CD4-positive, alpha-beta T cell treated with Interleukin-17A for 1 hour (primary cell): ENCODE measurements at places on chromosomes 13 and 19.

GRCh38 chr13:99909836-99910619, 61.5 kb downstream of the ZIC5 start:
- DNase-seq, result no peak

GRCh38 chr19:50590191-50590590, 22.0 kb upstream of the LRRC4B start:
- DNase-seq, result no peak

DNA sequence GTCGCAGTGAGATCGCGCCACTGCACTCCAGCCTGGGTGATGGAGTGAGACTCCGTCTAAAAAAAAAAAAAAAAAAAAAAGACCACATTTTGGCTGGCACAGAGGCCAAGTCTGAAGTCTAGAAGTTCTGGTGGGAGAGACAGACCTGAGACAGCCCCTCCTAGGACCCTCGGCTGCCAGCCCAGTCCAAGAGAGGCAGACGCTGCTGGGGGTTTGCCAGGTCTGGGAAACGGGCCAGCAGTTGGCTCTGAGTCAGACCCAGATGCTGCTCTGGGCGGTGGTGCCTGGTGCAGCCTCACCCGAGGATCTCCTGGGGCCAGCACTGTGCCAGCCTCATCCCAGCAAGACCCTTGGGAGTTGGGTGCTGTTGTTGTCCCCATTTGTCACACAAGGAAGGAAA, 5.8 kb downstream of the FCHO1 start:
- DNase-seq, result no peak

- DNase-seq, result no peak
Observed at GRCh38 chr13:114063545-114064449, 68.6 kb downstream of the RASA3 start.

DNA sequence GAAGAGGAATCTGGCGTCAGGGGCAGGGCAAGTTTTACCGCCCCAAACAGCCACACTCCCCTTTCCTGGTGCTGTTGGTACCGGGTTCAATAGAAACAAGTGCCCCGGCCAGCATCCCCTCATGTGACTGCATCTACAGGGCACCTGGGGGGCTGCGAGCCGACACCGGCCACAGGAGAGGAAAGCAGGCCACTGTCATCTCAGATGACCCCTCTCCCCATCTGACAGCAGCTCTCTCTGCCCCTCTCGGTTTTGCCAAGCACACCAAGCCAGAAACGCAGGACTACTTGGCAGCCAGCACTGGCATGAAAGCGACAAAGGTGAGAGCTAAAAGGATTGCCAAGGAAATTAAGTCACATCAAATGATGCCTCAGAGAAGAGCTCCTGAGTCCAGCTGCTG, 37.1 kb downstream of the MLLT1 start:
- no peak for DNase-seq

DNA sequence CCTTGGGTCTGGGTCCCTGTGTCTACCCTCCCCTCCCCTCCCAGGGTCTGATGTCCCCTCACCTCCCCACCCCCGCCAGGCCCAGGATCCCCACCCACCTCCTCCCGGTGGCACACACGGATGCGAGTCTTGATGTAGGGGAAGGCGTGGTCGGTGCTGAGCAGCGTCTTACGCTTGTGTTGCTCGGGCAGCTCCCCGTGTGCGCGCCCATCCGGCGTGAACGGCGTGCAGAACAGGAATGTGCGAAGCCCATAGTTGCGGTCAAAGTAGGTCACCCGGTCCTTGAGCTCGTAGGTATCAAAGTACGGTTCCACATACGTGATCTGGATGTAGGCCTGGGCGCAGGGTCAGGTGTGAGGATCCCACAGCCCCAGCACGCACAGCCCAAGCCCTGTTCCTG, 4.4 kb upstream of the KANK2 start:
- no peak for DNase-seq

DNA sequence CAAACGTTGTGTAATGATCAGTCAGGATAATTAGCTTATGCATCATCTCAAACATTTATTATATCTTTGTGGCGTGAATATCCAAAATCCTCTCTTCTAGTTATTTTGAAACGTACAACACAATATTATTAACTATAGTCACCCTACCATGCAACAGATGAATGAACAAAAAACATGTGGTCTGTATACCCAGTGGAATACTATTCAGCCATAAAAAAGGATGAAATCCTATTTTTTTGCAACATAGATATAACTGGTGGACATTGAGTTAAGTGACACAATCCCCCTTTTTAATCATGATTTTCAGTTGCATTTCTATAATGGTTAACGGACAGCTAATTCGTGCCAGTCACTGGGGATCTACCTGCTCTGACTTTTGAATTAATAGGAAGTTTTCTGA, 145.6 kb downstream of the SOX1 start:
- no peak for DNase-seq

GRCh38 chr13:106277484-106278154, 257.8 kb downstream of the EFNB2 start:
- DNase-seq, result no peak

DNA sequence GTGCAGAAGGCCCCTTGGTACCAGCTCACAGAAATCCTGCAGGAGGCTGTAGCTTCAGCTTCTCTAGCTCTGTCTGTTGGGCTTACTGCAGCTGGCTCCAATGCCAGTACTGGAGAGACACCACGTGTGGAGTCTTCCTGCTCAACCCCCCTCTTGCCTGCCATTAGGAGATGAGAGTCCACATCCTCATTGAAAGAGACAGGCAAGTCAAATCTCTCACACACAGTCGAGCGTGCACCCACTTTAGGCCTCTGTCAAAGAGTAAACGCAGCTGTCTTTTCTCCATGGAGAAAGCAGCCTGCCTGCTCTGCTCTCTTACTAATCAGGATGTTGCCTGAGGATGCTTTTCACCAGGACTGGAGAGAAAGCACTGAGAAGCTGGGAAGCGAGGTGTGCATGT, 523.0 kb upstream of the NBEA start:
- DNase-seq, result no peak

GRCh38 chr13:50412046-50412617, 396.9 kb downstream of the KCNRG start:
- no peak for DNase-seq

DNA sequence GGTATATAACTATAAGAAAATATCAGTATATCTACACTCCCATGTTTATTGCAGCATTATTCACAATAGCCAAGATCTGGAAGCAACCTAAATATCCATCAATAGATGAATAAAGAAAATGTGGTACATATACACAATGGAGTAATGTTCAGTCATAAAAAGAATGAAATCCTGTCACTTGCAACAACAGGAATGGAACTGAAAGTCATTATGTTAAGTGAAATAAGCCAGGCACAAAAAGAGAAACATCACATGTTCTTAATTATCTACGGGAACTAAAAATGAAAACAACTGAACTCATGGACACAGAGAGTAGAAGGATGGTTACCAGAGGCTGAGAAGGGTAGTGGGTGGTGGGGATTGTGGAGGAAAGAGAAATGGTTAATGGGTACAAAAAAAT, 665.2 kb downstream of the TBC1D4 start:
- no peak for DNase-seq

DNA sequence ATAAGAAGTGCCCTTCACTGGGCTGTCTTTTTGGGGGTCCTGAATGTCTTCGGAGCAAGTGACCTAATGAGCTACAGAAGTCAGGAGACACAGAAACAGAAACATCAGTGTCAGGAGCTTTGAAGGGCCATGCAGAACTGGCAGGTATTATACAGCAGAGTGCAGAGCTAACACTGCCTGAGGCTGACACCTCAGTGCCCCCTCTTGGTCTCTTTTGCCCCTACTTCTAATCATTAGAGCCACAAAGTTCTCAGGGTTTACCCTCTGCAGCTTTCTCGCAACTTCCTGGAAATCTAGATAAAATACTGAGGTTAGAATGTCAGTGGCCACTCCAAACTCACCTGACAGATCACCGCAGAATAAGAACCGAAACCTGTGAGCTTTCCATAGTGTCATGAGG, 172.7 kb downstream of the B3GLCT start:
- no peak for DNase-seq

DNA sequence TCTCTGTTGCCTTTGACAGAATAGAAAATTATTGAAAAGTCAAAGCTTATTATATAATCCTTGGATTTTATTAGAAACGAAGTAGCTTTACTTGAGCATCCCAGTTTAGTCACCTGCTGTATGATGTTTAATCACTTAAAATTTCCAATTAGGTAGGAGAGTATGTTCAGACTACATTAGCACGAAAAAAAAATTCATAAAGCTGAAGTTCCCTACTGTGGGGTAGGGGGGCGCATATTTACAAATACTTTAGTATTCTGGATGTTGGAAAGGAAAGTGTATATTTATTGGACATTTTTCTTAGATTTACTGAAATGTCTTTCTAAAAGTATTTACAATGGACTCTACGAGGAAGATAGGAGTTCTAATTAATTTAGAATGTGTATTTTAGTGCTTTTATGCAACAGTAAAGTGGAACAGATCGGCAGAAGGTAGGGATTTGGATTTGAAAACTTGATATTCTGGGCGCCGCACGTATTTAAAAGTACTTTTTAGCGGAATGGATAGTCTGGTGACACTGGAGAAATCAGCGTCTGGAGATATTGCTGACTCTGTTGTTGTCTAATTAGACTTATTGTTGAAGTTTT, 1.9 kb downstream of the CDK8 start:
- no peak for DNase-seq

DNA sequence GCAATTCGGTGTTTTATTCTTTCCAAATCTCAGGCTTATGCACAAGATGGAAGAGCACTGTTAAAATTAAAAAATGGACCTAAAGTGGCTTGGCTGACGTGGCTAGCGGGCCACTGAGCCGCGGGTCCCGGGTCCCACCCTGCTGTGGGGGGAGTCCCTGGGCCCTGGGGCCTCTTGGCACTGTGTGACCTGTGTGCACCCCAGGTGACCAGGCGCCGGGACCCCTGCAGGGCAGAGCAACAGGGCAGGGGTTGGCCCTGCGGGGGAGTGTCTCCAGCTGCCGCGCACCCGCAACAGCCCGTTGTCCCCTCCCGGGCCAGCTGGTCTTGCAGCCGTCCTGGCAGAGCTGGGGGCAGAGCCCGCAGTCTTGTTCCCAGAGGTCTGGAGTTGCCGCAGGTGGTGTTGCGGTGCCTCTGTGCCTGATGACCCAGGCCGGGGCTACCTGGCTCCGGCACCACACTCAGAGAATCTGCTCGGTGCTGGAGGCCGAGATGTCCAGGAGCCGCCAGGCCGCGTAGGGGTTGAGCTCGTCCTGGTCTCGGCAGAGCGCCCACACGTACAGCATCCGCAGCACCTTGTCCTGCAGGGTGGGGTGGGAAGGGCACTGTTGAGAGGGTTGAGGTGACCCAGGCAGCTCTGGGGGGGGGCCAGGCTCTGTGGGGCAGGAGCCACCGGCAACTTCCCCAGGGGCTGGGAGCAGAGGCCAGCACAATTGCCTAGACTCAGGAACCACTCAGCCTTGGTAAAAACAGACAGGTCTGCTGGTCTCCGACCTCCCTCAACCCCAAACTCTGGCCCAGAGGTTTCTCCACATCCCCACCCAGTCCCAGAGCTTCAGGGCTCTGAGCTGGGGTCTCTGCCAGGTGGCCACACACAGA, 1.0 kb upstream of the CTXN1 start:
- DNase-seq, result no peak

DNA sequence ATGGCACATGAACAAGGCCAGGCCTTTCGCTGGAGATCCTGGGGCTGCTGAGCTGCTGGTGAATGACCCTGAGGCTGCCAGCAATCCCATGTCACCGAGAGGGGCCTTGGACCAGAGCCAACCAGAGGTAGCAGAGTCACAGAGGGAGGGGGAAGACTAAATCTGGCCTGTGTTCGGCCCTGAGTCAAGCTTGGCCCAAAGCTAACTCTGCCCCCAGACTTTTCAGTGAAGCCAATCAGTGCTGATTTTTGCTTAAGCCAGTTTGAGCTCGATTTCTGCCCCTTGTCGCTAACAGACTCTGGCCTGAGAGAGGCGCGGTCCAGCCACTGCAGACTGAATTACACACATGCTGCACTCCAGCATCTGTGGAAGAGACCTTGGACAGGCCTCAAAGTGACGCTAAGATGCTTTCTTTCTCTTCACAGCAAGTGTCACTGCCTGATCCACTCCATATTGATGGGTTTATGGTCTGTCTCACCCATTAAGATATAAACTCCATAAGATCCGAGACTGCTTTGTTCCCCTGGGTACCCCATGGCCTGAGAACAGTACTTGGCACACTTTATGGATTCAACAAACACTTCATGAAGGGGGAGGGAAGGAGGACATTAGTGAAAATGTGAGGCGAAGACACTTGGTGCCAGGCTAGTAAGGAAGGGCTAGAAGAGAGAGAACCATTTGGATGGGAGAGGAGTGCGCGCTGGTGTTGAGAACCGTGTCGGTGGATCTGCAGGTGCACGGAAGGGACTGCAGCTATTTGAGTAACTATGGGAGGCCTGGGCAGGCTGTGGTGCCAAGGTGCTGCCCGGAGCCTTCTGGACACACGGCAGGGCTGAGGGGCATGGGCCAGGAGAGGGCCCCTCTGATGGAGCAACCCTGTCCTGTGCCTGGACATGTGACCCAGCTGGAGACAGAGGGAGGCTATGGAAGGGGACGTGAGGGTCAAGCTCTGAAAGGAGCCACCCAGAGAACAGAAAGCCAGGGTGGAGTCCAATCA, 17.6 kb downstream of the RANBP3 start:
- DNase-seq, result no peak

DNA sequence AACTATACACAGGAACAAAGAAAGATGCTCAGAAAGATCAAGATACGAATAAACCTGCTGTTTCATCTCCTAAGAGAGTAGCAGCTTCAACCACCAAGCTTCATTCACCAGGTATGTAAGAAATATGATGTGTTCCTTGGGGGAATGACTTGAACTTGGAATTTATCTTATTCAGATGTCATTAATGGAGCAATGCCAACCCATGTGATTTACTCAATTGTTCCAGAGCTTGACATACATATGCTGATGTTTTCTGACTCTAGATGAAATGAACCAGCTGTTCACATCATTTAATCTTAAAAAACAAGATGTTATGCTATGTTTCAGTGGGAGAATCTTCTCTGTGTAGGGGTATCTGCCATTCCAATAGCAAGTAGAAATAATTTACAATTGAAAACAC, 270.9 kb downstream of the SLC7A1 start:
- no peak for DNase-seq

DNA sequence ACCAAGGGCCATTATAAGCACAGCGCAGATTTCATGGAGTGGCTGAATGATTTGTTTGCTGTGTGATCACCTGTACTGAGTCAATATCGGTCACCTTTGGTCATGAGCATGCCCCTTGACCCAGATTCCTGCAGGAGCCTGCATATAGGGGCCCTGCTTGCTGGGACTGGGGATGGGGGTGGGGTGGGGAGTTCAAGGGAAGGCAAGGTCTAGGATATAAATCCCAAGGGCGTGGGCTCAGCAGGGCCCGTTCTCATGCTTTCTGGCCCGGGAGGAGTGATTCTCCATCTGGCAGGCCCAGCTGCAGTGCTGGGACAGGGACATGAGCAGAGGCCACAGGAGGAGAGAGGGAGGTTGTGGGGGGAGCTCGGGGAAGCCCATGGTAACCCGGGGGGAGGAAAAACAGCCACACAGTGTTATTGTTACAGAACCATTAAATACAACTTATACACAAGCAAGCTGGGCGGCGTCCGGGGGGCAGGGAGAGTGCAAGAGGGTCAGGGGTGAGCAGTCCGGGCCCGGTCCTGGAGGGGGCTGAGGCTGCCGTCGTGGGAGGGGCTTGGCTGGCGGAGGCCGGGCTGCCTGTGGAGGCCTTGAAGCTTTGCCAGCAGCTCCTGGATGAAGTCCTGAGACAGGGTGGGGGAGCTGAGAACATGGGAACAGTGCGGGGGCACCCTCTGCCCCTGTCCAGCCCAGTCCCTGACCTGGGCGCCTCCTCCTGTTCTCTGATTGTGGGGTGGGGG, 5.2 kb downstream of the PPP1R14A start:
- DNase-seq, result no peak

- no peak for DNase-seq
Observed at GRCh38 chr19:10096615-10096963, 5.9 kb downstream of the ANGPTL6 start.
